Fibroblast of skin of scalp (primary cell): ENCODE measurements at places on chromosomes 2 and 18.

- DNase-seq = no peak
Observed at GRCh38 chr2:33532146-33532545, 55.7 kb downstream of the RASGRP3 start.

- no peak for DNase-seq
Observed at GRCh38 chr2:207255565-207256470, 90.1 kb upstream of the KLF7 start.

- DNase-seq = no peak
Observed at GRCh38 chr2:79552653-79553052, 39.8 kb downstream of the CTNNA2 start.

DNA sequence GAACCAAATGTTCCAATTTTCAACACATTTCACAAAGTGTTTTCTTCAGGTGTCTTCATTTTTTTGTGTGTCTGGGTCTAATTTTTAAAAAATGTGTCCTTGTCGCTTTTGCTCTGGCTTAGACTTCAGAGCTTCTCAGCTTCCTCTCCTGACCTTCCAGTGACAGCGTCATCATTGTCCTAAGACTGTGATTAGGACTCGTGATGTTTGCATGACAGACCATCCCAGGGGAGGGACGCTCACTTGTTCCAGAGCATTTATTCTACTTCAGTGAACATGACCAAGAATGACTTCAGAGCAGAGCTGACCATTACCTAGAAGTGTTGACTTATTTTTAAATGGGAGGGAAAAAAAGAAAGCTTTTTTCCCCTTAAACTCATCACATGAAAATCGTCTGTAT lies 591.9 kb downstream of the IRS1 start:
- no peak for DNase-seq

GRCh38 chr2:194319222-194319992 lies 1337.6 kb upstream of the SLC39A10 start:
- DNase-seq = no peak

- peak; percentile 53 for DNase-seq
Observed at GRCh38 chr2:102771114-102771513, 9.3 kb downstream of the TMEM182 start.

GRCh38 chr2:21270708-21271122 lies 146.9 kb downstream of the TDRD15 start:
- no peak for DNase-seq

DNA sequence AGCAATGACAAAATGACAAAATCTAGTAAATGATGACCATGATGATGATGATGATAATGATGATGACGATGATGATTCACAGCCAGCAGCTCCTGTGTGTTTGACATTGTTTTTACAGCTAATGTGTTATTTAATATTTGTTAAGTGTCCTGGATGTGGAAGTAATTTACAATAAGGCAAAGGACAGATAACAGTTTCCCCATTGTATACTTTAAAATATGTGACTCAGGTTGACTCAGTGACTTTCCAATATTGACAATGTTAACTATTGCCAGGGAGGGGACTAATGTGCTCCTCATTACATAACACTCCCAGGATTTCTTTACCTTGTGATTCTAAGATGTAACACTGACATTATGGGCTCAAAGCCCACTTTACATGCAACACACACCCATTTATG lies 602.2 kb downstream of the FBXO15 start:
- DNase-seq = no peak

GRCh38 chr2:159551806-159552205 lies 64.5 kb downstream of the BAZ2B start:
- no peak for DNase-seq

- DNase-seq = no peak
Observed at GRCh38 chr2:8994386-8994785, 9.1 kb downstream of the MBOAT2 start.

DNA sequence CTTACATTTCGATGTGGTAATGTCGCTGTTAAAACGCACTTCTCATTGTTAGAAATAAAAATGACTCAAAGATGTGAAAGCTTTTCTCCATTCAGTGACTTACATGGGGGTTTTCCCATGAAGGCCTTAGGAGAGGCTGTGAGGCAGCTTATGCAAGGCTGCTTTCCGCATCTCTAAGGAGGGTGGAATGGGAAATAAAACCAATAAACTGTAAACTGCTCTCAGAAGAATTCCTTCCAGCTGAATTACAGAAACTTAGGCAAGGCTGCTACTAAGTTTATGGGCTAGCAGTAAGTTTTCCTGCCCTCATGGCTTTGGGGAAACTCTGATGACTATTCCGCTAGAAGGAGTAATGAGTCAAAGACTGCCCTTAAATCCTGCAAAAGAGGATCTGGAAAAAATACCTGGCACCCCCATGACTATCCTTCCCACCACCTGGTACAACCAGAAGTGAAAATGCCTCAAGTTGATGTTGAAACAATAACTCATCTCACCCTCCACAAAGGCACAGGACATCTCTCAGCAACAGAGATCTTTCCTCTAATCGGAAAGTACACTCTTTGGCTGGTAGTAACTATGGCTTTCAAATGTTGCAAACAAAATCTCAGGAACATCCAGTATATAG lies 97.7 kb upstream of the SMAD7 start:
- DNase-seq = peak; percentile 76

- no peak for DNase-seq
Observed at GRCh38 chr2:226164512-226164911, 635.1 kb downstream of the IRS1 start.

DNA sequence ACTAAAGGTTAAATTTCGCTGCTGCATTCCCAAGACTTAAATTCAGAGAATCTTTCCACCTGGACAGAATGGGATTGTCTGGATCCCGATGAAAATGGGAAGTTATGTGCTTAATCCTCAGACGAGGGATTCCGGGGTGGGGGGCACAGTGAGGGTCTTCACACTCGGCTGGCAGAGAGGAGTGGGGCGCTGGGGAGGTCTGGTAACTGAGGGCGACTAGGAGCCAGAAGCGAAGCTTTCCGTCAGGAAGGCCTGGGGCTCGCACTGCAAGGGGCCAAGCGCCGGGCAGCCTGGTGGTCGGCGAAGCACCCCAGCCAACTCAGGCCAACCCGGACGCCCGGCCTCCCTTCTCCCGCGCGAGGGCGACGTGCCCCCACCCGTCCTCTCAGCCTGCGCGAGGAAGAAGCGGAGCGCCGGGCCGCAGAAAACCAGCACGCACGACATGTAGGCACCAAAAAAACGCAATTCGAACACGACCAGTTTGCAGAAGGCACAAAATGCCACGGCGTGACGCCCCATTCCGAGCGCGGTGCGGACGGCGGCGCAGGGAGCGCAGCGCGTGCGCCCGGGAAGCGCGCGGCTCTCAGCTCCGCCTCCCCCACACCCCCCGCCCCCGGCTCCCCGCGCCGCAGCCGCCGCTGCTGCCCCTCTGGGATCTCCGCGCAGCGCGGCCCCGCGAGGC lies 188.1 kb downstream of the ZEB2 start:
- no peak for DNase-seq

GRCh38 chr2:25740810-25741381 lies 67.5 kb upstream of the DTNB start:
- DNase-seq = peak; percentile 90

DNA sequence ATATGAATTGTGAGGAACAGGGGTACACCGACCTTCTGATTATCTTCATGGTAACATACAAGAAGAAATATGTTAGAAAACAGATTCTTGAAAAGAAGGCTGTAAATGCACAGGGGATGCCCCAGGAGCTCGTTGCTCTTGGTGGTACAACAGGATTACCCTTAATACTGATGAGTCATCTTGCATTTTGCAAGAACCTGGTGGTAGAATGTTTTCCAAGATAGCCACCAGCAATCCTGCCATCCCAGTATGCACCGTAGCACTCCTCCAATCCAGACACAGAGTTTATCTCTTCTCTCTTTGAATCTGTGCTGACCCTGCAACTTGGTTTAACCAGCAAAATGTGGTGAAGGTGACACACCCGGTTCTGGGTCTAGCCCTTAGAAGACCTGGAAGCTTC lies 238.3 kb downstream of the EN1 start:
- DNase-seq = no peak

DNA sequence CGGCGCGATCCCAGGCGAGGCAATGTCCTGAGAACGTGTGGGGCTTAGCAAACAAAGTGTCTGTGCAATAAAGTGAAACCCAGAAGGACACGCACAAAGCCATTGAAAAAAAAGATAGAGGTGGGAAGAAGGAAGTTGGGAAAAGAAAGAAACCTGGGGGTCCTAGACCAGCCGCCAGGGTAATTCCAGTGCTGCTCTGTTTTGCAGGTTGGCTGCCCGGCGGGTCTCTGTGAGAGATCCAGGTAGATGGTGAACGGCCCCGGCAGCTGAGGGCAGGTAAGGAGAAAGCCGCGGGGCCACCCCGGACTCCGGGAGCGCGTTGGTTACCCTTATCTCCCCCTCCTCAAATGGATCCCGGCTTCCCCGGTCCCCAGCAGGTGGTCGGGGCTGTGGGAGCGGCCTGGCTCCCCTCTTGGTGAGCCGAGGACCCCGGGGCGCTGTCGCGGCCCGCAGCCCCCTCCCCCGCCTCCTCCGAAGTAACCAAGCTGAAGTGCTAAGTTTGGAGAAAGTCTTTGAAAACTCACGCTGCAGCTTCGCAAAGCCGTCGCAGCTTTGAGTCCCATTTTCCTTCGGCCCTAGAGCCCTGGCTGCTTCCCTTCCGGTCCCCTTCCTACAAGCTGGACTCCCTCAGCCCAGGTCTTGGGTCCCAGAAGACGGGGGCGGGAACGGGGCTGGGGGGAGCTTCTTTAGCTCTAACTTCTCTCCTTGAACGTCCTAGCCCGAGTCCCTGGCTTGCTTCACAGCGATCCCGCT lies 588 bp downstream of the OTX1 start:
- no peak for DNase-seq

DNA sequence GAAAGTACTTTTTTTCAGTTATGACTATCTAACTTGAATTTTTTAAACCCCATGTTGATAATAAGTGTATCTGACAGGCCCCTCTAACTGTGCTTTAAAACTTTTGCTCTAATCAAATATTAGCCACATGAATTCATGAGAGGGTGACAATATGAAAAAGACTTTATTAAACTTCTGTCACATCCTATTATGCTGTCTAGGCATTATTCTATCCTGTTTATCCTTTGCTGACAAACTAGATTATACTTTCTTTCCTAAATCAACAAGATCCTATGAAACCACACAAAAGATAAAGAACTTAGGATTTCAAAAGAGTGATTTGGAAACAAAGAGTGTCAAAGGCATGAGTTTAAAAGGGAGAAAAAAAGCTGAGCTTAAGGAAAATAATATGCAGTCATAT lies 57.8 kb downstream of the ST6GAL2 start:
- DNase-seq = no peak

GRCh38 chr18:39571511-39571910 lies 2005.9 kb upstream of the CELF4 start:
- peak; percentile 3 for DNase-seq

DNA sequence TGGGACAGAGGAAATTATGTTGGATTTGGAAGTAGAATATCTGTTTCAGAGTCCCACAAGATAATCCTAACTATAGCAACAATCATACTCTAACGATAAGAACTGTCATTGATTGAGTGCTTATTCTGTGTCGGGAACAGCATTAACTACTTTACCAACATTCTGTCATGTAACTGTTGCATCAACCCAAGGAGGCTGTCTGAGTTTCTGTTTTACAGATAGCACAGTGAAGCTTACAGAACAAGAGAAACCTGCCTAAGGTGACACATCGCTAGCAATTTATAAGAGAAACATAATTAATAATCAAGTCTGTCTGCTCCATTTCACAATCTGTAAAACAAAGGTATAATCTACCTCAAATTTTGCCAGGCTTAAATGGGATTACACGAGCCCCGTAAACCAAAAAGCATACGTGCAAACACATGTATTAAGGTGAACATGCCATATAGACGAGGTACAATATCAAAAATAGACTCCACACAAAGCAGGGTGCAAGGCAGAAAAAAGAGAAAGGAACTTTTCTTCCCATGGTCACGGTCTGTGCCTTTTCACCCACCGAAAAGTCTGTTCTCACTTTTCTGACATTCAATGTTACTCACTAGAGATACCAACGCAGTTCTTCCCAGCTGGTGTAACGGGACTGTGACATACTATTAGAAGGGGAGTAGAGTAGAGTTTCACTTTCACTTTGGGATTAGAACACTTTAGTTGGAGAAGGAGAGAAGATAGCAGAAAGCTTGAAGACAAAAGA lies 37.2 kb upstream of the SLC8A1 start:
- DNase-seq = peak; percentile 54

- DNase-seq = no peak
Observed at GRCh38 chr2:134778372-134778771, 59.6 kb upstream of the TMEM163 start.

GRCh38 chr2:54386585-54386984 lies 69.5 kb upstream of the SPTBN1 start:
- DNase-seq = no peak

GRCh38 chr2:42314892-42315468 lies 46.0 kb downstream of the COX7A2L start:
- DNase-seq = peak; percentile 92

DNA sequence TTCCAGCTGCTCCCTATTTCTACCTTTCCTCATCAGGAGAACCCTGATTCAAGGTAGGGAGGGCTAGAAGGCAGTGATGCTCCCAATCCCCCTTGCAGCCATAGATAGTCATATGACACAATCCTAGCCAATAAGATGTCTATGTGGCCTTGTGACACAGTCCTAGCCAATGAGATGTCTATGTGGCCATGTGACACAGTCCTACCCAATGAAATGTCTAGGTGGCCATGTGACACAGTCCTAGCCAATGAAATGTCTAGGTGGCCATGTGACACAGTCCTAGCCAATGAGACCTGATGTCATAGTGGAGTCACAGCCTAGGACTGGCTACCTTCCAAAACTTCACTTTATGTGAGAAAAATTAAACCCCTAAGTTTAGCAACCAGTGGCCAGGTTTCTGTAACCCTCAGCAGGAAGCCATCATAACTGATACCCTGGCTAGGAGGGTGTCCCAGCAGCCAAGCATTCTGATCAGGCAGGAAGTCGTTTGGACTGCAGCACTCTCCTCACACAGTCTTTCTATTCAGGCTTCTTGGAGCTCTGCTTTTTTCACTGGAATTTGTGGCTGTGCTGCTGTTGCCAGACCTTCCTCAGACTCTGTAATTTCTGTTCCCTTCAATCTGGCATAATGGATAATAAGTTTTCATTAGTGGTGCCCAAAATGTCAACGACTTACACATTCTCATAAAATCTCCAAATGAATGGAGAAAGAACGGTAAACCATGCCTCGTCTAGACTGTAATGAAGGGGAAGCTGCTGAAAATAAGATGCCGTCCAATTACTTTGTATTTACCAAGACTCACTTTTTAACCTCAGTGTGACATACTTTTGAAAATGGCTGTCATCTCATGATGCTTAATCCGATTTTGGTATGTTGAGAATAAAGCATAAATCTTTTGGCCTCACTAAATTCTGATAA lies 165.0 kb upstream of the NCKAP5 start:
- DNase-seq = peak; percentile 70

- no peak for DNase-seq
Observed at GRCh38 chr2:168015274-168015953, 232.0 kb downstream of the STK39 start.
